ENCODE measurements at places on chromosomes 11 and 22. TPM values are rescaled to one million over a fixed set of nuclear protein-coding genes. Genes with fewer than 3 reads are reported as not detected.

Gene CASP5
- not detected for total RNA-seq

Gene MYH9
- 926 TPM for total RNA-seq

Gene IL10RA
- total RNA-seq: not detected

Gene RIMBP3B
- total RNA-seq: not detected

Gene DERL3
- total RNA-seq: 1.9 TPM

Gene POU2AF3
- total RNA-seq: not detected

Gene OVCH2
- total RNA-seq: 3.1 TPM

Gene IL18BP
- total RNA-seq: 1.7 TPM

Gene GAL3ST1
- total RNA-seq: not detected

Gene XKR3
- total RNA-seq: not detected

Gene API5
- 113 TPM for total RNA-seq

Gene OR10V1
- not detected for total RNA-seq

Gene ASCL2
- total RNA-seq: not detected

All from foreskin keratinocyte (primary cell).